NCI-H187 treated with DMSO at 0.1 percent for 48 hours (cell line): ENCODE measurements at places on chromosomes 3 and 15.

DNA sequence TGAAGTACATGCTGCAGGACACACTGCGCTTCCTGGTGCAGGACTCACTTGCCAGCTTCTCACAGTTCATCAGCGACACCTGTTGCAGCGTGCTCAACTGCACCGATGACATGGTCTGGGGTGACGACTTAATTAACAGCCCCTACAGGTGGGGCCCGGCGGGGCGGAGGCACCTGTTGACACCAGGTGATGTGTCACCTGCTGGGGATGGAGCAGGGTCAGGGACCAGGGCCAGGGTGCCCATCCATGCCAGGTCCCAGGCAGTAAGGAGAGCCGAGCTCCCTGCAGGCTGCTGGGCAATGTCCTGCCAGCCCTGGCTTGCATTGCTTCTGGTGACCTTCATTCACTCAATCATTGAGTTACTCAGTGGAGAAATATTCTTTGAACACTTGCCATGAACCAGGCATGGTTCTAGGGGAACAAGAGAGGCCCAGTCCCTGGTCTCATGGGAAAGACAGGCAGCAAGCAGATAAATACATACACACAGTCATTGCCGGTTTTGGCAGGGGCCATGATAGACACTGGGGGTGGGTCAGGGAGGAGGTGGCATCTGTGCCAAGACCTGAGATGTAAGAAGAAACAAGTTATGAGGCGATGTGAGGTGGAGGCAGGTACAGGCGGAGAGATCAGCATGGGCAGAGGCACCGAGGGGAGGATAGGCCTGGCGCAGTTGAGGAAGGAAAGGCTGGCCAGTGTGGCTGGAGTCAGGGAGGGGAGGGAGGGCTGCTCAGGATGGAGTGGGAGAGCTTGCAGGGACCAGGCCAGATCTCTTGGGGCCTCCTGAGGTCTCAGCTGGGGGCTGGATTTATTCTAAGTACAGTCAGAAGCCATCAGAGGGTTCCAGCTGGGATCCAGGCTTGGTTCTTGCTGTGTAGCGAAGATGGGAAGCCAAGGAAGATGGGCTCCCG is 30.8 kb downstream of the DNAH1 start:
- DNase-seq, result no peak

DNA sequence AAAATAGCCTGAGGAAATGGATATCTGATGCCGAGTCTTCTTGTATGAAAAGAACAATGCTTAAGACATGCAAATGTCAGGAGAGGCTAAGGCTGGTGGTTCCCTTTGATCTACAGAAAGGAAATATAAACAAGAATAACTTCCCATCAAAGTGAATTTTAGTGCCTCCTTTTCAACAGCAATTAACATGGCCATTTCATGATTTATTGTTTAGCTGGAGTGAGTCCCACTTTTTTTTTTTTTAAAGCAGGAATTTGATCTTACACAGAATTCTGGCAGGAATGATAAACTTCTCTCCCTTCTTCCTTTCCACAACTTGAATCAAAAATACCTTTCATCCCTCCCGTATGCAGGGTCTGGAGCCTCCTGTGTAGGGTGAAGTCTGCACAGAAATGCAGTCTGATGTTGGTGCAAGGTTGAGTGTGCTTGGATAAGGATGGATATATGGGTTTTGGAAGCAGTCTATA is 287.0 kb downstream of the MEX3B start:
- no peak for DNase-seq

- no peak for DNase-seq
Observed at GRCh38 chr3:12237912-12238650, 50.8 kb upstream of the PPARG start.

- DNase-seq, result no peak
Observed at GRCh38 chr3:125440559-125440955, 65.4 kb upstream of the ZNF148 start.

- DNase-seq, result no peak
Observed at GRCh38 chr15:58793862-58794261, 22.8 kb downstream of the MINDY2 start.
